Uterus (tissue), 4 donors: ENCODE measurements at places on chromosomes 12 and 14. TPM values are rescaled to one million over a fixed set of nuclear protein-coding genes. Genes with fewer than 3 reads are reported as not detected.
A peak's percentile ranks its signal among the peaks of the same experiment; 100 is the strongest.

DNA sequence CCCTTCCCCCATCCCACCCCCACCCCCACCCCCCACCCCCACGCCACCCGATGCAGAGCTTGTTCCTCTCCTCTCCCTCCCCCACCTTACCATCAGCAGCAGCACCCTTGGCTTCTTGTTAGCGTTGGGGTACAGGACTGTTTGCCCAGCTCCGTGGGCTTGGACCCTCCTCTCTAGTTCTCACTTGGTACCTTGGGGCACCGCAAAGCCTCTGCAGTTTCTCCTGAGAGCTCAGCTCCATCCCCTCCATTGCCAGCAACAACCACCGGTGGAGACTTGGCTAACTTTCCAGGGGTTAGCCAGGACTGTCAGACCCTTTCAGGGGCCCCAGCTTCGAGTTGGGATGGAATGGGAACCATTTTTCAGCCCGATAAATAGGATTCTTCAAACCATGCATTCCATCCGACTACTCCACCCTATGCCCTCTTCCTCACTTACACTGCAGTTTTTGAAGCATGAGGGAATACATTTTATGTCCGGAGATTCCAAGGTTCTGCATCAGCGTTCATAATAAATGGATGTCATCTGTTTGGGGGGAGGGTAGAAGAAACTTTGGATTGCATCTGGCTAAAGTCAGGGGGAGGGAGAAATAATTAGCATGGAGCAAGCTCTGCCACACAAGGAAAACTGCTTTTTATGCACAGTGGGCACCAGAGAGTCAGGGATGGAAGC, 1.1 kb downstream of the SCN8A start:
- peaks cover 3% of the 10 kb centered on the region for H3K4me1 ChIP-seq
- H3K27ac ChIP-seq: no peak overlapping the region
- no peak for DNase-seq
- no peak overlapping the region for H3K4me3 ChIP-seq
- no peaks in the 10 kb centered on the region for H3K27me3 ChIP-seq
- no peaks in the 10 kb centered on the region for H3K36me3 ChIP-seq

OTUB2 gene
- total RNA-seq: not detected

GRCh38 chr12:106065506-106065905, 73.2 kb downstream of the NUAK1 start:
- H3K36me3 ChIP-seq: no peaks in the 10 kb centered on the region
- DNase-seq: no peak
- H3K4me3 ChIP-seq: no peak overlapping the region
- no peak overlapping the region for H3K27ac ChIP-seq
- H3K4me1 ChIP-seq: no peaks in the 10 kb centered on the region

DNA sequence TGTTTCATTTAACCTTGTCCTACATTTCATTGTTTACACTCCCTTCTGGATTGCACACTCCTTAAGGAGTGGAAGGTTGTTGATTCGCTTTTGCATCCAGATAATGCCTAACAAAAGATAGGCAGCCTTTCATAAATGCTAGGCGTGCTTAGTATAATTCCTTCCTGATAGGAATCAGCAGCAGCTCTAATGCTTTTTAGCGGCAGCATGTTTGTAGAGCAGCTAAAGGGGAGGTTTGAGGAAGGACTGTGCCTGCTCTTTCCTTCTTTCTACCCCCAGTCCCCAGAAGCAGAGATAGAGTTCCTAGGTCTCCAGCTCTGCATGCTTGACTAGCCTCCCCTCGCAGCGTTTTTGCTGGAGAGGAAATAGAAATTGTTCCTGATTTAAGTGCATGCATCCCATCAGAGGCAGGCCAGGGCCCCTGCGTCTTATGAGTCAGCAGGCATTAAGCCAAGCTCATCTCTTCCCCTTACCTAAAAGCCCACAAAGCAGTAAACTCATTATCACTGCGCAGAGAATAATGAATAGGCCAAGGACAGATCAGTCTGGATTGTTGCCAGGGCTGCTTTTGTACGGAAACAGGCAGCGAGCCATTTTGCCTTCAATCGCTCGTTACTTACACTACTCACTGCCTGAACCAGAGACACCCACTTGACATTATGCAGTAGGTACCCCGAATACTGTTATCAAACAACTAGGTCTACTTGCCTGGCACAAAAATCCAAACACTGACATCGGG, 14.0 kb upstream of the TBPL2 start:
- no peaks in the 10 kb centered on the region for H3K27me3 ChIP-seq
- peak overlapping the region; percentile 19 for H3K27ac ChIP-seq
- H3K4me1 ChIP-seq: no peaks in the 10 kb centered on the region
- no peaks in the 10 kb centered on the region for H3K36me3 ChIP-seq
- DNase-seq: peak; percentile 40

DNA sequence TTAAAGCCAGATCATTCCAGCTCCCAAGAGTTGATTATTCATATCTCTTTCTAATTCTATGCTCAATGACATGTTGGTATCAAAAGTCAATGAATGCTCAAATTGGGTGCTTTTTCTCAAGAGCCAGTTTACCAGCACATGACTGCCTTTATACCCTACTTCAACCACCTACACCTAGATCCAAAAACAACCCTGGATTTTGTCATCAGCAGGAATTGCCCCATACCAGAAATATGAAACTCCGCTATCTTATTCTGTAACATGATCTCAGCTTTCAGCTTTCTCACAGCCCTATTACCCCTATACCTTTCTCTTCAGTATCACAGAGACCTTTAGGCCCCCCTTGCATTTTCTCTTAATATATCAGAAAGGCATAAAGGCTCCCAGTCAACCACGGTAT, 32.3 kb upstream of the ESR2 start:
- no peaks in the 10 kb centered on the region for H3K27me3 ChIP-seq
- H3K36me3 ChIP-seq: no peaks in the 10 kb centered on the region
- H3K27ac ChIP-seq: no peak overlapping the region

DNA sequence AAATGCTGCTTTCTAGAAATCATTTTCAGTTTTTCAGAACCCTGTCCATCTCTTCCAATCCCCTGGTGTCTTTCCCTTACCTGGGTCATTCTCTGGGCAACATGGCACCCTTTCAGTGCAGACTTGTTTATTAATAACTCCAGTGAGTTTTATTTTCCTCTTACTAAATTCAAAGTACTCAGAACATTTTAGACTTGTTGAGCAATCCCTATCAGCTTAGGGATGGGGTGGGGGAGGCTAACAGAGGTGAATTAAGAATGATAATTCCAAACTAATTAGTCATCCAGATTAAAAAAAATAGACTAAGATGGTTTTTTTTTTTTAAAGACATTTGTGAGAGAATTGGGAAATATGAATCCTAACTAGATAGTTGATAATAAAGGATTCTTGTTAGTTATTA, 10.7 kb downstream of the GPRC5A start:
- peak; percentile 41 for DNase-seq
- no peaks in the 10 kb centered on the region for H3K27me3 ChIP-seq
- H3K27ac ChIP-seq: peak overlapping the region; percentile 91
- no peaks in the 10 kb centered on the region for H3K36me3 ChIP-seq
- no peak overlapping the region for H3K4me3 ChIP-seq
- H3K4me1 ChIP-seq: peaks cover 8% of the 10 kb centered on the region

GRCh38 chr12:50765095-50765911, 1.4 kb downstream of the ATF1 start:
- H3K4me3 ChIP-seq: peak overlapping the region; percentile 92
- DNase-seq: no peak
- no peaks in the 10 kb centered on the region for H3K27me3 ChIP-seq
- H3K36me3 ChIP-seq: no peaks in the 10 kb centered on the region
- peaks cover 13% of the 10 kb centered on the region for H3K4me1 ChIP-seq

C12orf54 gene
- not detected for total RNA-seq

DNA sequence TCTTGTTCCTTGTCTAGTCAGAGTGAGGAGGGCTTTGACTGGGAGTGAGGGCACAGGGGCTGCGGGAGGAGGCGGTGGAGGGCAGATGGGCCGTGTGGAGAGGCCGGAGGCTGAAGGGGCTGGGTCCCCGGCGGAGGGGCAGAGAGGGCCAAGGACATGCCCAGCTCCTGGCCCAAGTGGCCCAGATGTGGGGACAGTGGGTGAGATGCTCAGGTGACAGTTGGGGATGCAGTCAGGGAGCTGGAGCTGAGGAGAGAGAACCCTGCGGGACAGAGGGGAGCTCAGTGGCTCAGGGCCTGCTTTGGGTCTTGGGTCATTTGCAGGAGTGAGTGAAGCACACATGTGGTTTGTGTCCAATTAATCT, 26.5 kb upstream of the PLD4 start:
- no peaks in the 10 kb centered on the region for H3K4me1 ChIP-seq
- no peak overlapping the region for H3K27ac ChIP-seq
- no peaks in the 10 kb centered on the region for H3K36me3 ChIP-seq
- no peak overlapping the region for H3K4me3 ChIP-seq
- DNase-seq: no peak

- no peak for DNase-seq
- H3K27ac ChIP-seq: no peak overlapping the region
- H3K4me1 ChIP-seq: no peaks in the 10 kb centered on the region
- no peak overlapping the region for H3K4me3 ChIP-seq
- H3K27me3 ChIP-seq: no peaks in the 10 kb centered on the region
Observed at GRCh38 chr14:97692084-97692483, 894.9 kb downstream of the VRK1 start.

GRCh38 chr12:105672121-105672975, 341.9 kb downstream of the C12orf75 start:
- no peaks in the 10 kb centered on the region for H3K27me3 ChIP-seq
- peak overlapping the region; percentile 57 for H3K27ac ChIP-seq
- H3K4me3 ChIP-seq: no peak overlapping the region
- H3K36me3 ChIP-seq: no peaks in the 10 kb centered on the region

MIPOL1 gene
- total RNA-seq: 43.5 TPM

GRCh38 chr12:6632026-6632983, 3.5 kb downstream of the LPAR5 start:
- no peak for DNase-seq
- H3K4me1 ChIP-seq: no peaks in the 10 kb centered on the region
- H3K36me3 ChIP-seq: no peaks in the 10 kb centered on the region
- no peaks in the 10 kb centered on the region for H3K27me3 ChIP-seq
- H3K4me3 ChIP-seq: no peak overlapping the region

DNA sequence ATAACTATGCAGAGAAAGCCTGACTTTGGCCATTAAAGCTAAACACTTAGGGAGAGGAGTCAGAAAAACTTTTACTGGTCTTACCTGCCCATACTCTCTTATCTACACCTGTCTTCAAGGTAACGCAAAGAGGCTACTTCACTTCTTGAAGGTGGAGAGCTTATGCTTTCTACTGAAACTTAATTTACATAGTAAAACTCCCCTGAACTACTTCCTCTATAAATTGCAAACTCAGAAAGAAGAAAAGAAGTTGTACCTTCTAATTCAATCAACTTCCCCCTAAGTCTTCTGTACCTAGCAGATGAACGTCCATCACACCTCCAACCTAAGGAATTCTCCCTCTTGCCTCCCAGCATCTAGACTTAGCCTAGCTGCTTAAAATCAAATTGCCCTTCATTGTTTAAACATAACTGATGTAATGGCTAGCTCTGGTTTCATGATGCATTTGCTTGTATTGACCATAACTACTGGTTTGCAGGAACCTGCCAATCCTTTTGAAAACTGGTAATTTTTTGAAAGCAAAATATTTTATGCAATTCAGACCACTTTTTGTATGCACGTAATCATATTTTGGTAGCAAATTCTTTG, 87.7 kb downstream of the STON2 start:
- no peaks in the 10 kb centered on the region for H3K36me3 ChIP-seq
- no peak overlapping the region for H3K4me3 ChIP-seq
- DNase-seq: no peak
- H3K27me3 ChIP-seq: no peaks in the 10 kb centered on the region
- H3K4me1 ChIP-seq: no peaks in the 10 kb centered on the region

DNA sequence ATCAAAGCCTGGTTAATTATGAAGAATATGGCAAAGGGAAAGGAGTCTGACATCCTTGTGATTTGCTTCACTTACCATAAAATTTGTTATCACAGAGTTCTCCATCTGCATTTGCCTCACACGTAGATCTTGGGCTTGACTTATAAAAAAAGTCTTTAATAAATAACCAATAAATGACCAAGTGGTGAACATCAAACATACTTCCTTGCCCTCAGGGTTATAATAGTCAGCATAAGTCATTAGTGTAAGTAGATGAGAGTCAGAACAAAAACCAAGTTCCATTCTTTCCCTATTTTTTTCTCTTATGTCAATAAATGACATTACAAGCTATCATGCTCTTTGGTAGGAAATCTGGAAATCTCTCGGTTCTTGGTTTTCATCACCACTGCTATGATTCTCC, 635.4 kb upstream of the ATXN7L3B start:
- H3K27ac ChIP-seq: no peak overlapping the region
- H3K36me3 ChIP-seq: no peaks in the 10 kb centered on the region
- no peak for DNase-seq
- H3K27me3 ChIP-seq: no peaks in the 10 kb centered on the region
- H3K4me3 ChIP-seq: no peak overlapping the region

DNA sequence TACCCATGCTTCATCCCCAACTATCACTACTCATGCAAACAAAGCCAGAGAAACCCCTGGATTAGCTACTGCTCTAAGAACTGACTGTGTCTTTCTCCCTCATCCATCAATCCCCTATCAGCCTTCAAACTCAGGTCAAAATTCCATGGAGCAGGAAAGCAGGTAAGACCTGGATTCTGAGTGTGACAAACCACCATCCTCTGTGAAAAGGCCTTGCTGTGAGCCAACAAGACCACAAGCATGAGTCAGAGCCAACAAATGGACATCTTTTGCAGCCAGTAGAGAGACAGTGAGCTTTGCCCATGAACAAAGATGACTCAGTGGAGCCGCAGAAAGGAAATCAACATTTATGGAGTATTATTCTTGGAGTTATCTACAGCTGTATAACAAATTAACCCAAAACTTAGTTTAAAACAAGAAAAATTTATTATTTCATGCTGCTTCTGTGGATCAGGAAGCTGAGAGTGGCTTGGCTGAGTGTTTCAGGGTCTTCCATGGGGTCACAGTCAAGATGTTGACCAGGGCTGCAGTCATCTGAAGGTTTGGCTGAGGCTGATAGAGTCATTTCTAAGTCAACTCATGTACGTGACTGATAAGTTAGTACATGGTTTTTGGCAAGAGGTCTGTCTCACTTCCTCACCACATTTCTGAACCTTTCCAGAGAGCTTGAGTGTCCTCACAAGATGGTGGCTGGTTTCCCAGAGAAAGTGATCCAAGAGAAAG, 61.1 kb downstream of the PITPNM2 start:
- H3K27me3 ChIP-seq: no peaks in the 10 kb centered on the region
- H3K4me1 ChIP-seq: no peaks in the 10 kb centered on the region
- H3K36me3 ChIP-seq: no peaks in the 10 kb centered on the region
- no peak for DNase-seq
- H3K4me3 ChIP-seq: no peak overlapping the region
- no peak overlapping the region for H3K27ac ChIP-seq

EIF5 gene
- total RNA-seq: 66.5 TPM

ZNF891 gene
- total RNA-seq: 9.8 TPM

DNA sequence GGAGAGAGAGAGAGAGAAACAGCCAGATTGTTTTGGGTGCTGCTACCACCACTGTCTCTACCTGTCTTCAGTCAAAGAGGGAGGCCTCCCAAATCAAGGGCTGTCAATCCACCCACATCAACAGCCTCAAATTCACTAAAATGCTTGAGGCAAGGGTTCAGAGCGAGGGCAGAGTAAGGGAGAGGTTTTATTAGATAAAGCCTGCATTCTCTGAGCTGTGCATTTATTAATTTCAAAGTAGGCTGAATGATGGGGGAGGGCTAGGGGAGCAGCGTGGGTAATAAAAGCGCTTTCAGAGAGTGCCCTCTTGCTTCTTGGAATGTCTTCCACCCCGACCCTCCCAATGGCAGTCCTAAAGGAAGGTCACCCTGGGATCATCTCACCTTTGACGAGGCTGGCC, 636.5 kb upstream of the TBX3 start:
- H3K27ac ChIP-seq: no peak overlapping the region
- H3K4me3 ChIP-seq: no peak overlapping the region
- no peaks in the 10 kb centered on the region for H3K36me3 ChIP-seq
- H3K4me1 ChIP-seq: no peaks in the 10 kb centered on the region
- no peak for DNase-seq

DTX1 gene
- 3.4 TPM for total RNA-seq

GALNT9 gene
- not detected for total RNA-seq
